Effector CD8-positive, alpha-beta T cell (primary cell): ENCODE measurements at places on chromosomes 12 and 14.

- no peak for DNase-seq
Measured at GRCh38 chr14:23483236-23483854, 13.8 kb downstream of the NGDN start.

GRCh38 chr14:85439696-85440328, 90.1 kb upstream of the FLRT2 start:
- DNase-seq = no peak

GRCh38 chr14:101178184-101179072, 274.9 kb upstream of the RTL1 start:
- no peak for DNase-seq

DNA sequence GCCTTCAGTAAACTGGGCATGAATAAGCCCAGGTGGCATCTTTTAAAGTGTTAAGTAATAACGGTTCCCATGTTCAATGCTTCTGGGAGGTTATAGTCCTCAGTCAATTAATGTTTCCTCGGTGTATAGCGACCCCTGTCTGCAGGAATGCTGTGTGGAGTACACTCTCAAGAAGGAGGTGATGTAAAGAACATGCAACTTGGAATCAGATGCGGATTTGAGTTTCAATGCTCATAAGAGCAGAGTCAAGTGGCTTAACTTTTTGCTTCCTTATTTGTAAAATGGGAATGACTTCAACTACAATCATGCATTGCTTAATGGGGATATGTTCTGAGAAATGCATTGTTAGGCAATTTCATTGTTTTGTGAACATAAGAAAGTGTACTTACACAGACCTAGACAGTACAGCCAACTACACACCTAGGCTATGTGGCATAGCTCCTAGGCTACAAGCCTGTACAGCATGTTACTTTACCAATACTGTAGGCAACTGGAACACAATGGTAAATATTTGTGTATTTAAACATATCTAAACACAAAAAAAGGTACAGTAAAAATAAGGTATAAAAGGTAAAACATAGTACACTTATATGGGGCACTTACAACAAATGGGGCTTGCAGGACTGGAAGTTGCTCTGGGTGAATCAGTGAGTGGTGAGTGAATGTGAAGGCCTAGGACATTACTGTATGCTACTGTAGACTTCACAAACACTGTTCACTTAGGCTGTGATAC, 6.7 kb upstream of the MRPS35 start:
- DNase-seq = peak; percentile 36

DNA sequence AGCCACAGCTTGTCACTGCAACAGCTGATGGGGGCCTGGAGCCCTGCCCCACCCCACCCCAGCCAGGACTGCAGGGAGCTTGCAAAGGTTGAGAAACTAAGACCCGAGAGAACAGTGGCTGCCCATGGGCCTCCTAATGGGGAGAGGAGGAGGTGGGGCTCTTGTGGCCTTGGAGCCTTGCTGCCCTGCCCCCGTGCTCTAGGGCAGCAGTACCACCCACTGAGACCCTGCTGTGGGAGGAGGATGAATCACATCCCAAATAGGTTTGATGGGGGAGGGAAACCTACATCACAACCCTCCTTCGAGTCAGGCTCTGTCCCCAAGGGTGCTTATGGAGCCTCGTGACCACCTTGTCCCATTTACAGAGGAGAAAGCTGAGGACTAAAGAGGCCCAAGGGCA, 15.9 kb downstream of the HHIPL1 start:
- DNase-seq = no peak

GRCh38 chr12:107622001-107622400, 63.6 kb upstream of the PWP1 start:
- no peak for DNase-seq

GRCh38 chr14:105177082-105177481, 4.0 kb downstream of the NUDT14 start:
- no peak for DNase-seq

GRCh38 chr14:77543637-77544334, 45.2 kb upstream of the ISM2 start:
- DNase-seq = no peak

GRCh38 chr12:7009512-7009911, 8.8 kb downstream of the LPCAT3 start:
- no peak for DNase-seq

DNA sequence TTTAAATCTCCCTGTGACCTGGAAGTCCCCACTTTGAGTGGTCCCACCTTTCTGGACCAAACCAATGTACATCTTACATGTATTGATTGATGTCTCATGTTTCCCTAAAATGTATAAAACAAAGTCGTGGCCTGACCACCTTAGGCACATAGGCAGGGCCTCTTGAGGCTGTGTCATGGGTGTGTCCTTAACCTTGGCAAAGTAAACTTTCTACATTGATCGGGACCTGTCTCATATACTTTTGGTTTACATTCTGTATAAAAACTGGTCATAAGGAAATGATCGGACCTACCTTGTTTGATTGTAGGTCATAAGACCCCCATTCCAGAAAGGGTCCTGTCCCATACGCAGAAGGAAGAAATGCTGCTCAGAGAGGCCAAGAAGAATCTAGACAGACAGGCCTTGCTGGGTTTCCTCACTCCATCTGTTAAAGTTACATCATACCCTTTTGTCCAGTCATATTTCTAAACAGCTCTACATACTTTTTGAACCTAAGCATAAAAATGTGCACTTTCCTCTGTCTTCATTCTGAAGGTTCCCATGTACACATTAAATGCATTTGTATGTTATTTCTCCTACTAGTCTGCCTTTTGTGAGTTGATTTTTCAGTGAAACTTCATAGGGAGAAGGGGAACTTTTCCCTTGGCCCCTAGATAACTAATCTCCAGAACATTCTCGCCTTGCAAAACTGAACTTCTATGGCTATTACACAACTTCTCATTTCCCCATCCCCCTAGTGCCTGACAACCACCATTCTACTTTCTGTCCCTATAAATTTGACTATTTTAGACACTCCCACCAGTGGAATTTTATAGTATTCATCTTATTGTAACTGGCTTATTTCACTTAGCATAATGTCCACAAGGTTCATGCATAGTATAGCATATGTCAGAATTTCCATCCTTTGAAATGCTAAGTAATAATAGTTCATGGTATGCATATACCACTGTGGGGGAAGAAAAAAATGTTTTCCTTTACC, 30.2 kb upstream of the CPM start:
- no peak for DNase-seq

- no peak for DNase-seq
Measured at GRCh38 chr12:11666131-11667050, 16.9 kb downstream of the ETV6 start.

DNA sequence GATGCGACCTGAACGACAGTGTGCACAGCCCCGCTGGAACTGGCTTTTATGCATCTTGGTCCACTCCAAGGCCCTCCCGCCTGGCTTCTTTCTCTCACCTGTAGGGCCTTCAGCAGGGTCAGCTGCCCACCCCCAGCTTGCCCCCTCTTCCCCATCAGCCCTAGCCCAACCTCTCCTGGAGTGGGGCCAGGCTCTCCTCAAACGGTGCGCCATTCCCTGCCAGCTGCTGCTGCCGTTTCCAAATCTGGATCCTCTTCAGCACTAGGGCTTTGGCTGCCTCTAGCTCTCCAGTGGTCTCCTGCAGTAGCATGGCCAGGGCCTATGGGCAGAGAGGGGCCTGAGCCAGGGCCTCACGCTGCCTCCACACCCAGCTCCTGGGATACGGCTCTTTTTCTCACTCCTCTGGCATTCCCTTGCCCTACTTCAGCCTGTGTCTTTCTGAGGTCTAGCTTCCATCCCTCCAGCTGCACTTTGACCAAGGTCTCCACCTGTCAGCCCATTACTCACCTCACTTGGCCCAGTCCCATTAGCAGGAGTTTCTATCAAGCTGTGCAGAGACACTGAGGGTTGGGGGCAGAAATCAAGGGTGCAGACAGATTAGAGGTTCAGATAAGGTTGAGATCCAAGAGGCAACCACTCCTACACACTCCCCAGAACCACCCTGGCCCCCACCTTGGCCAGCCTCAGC, 5.0 kb downstream of the STAT6 start:
- DNase-seq = no peak

DNA sequence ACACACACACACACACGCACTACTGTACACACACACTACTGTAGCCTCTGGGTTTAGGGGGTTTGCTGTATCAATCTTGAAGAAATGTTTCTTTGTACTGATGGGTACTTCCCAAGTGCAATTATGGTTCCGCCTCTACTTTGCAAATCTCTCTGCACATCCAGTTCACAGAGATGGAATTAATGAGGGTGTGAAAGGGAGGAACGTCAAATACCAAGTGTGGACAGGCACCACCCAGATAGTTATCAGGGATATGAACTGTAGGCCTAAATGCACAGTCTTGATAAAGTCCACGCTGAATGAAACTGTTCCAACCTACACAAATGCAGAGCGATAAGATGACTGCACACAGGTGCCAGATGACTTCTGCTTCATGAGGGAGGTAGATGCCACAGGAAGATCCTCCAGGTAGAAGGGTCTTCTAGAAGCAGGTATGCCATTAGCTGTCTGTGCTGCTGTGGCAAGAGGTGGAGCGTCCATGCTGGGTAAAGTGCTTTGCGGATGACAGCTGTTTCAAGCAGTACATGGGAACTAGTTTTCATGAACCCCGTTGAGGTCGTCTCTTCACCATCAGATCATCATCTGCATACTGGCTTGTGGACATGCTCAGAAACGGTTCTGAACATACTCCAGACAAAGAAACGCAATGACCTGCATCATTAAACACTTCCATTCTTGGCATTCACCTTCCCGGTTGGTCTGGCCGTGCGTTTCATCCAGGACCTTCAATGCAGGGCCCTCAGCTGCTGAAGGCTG, 314.3 kb upstream of the RTL1 start:
- DNase-seq = no peak

GRCh38 chr12:90871726-90872096, 83.3 kb downstream of the CCER1 start:
- no peak for DNase-seq

DNA sequence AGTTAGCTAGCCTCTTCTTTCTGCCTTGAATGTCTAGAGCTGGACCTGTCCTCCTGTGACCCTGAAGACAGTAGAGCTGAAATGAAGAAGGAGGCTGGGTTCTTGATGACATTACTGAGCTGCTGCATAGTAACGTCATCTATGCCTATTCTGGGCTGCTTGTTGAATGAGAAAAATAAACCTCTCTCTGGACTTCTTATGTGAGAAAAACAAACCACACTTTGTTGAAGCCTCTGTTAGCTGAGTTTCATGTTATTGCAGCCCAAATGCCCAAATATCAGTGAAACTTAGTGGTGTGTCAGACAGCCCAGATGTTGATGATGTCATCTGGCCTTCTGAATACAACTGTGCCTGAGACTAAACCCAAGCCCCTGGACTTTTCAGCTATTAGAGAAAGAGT, 67.0 kb upstream of the MAX start:
- DNase-seq = no peak

DNA sequence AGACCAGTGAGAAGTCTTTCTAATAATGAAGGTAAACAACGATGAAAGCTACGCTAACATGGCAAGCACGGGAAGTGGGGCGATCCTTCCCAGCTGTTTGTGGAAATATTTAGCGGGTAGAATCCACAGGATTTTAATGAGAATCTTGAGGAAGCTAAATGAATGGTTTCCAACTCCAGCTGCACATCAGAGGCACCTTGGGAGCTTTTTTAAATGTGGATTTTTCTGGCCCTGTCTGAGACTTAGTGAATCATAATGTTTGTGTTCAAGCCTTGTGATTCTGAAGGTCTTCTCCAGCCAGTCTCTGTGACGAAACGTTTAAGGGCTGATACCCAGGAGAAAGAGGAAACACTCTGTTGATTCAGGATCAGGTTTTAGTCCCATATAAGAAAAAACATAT, 169.8 kb downstream of the CAPZA3 start:
- DNase-seq = no peak

- no peak for DNase-seq
Measured at GRCh38 chr14:93183596-93184317, 940 bp downstream of the MOAP1 start.

- no peak for DNase-seq
Measured at GRCh38 chr12:76190299-76190698, 105.8 kb upstream of the NAP1L1 start.

- no peak for DNase-seq
Measured at GRCh38 chr12:118494776-118495175, 118.4 kb downstream of the SUDS3 start.

- DNase-seq = no peak
Measured at GRCh38 chr12:104722601-104723534, 235.2 kb downstream of the SLC41A2 start.

DNA sequence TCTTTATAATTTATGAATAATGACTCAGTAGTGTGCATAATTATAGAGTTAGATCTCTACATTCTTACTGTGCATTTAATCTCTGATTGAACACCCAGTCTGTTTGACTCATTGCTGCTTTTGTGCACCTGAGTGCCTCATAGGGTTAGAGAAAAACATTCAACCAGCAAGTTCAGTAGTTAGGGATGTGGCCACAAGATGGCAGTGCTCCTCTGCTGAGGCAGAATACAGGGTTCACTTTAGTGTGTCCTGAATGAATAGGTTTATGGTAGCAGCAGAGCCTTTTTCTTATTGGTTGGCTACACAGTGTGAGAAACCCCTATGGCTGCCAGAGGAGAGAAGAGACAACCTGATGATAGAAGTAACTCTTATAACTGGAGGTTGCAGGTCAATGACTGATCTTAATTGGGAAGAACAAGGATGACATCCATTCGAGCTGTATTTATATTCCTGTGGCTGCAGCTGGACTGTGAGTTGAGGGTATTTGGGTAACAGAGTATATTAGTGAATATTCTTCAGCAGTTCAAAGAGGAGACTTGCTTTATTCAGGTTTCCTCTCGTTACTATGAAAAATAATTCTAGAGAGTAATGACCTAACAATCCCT, 194.9 kb upstream of the OR4E1 start:
- DNase-seq = peak; percentile 49

DNA sequence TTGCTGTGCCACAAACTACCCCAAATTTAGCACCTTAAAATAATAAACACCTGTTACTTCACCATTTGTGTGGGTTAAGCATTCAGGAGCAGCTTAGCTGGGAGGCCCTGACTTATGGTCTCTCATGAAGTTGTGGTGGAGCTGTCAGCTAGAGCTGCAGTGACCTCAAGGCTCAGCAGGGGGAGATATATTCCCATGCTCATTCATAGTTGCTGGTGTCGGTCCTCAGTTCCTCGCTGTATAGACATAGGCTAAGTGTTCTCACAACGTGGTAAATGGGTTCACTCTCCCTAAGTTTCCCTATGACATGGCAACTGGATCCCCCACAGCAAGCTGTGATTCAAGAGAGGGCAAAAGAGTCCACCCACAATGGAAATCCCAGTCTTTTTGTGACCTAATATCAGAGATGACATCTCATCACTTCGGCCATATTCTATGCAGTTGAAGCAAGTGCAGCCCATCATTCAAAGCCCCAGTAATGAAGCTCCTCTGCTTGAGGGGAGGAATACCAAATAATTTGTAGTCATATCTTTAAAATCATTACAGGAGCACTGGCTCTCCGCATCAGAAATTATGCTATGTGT, 41.1 kb downstream of the PRB3 start:
- DNase-seq = peak; percentile 1

GRCh38 chr12:674272-674781, 11.1 kb upstream of the NINJ2 start:
- peak; percentile 15 for DNase-seq
